ENCODE measurements at places on chromosomes 12 and 14.

DNA sequence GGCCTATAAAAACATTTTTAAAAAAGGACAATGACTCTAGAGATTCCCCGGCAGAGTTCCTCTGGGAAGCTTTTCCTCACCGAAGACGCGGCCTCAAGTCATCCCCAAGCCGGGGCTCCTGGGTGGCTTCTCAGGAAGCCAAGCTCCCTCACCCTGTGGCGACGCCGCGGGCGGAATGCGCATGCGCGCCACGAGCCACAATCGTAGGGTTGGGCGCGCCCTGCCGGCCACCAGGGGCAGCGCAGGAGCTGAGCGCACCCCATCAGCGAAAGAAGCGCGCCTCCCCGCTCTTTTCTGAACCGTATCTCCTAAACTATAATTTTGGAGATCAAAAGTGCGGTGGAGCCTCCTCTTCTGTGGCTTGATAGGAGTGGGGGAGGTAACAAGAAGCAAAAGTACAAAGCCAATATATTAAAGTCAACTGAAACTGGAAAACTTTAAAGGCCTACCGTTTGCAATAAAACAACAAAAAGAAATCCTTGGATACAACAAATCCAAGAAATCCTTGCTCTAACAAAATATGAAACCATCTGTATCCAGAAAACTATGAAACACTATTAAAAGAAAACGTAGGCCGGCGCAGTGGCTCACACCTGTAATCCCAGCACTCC, 17.4 kb upstream of the CHFR start:
- DNase-seq, result peak; percentile 61

GRCh38 chr12:80491166-80491565, 47.1 kb downstream of the PTPRQ start:
- no peak for DNase-seq

DNA sequence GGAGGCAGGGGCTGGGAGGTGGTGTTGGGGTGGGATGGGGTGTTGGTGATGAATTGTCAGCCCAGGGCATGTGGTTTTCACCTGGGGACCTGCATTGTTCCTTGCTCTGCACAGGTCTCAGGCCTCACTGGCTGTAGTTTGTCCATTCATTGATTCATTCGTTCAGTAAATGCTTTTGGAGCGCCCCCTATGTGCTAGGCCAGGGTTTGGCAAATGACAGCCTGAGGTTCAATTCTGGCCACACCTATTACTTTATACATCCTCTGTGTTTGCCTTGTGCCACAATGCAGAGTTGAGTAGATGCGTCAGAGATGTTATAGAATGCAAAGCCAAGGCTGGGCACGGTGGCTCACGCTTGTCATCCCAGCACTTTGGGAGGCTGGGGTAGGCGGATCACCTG, 4.7 kb downstream of the ADCK1 start:
- DNase-seq, result no peak

GRCh38 chr14:26402126-26402525, 195.7 kb downstream of the NOVA1 start:
- no peak for DNase-seq

DNA sequence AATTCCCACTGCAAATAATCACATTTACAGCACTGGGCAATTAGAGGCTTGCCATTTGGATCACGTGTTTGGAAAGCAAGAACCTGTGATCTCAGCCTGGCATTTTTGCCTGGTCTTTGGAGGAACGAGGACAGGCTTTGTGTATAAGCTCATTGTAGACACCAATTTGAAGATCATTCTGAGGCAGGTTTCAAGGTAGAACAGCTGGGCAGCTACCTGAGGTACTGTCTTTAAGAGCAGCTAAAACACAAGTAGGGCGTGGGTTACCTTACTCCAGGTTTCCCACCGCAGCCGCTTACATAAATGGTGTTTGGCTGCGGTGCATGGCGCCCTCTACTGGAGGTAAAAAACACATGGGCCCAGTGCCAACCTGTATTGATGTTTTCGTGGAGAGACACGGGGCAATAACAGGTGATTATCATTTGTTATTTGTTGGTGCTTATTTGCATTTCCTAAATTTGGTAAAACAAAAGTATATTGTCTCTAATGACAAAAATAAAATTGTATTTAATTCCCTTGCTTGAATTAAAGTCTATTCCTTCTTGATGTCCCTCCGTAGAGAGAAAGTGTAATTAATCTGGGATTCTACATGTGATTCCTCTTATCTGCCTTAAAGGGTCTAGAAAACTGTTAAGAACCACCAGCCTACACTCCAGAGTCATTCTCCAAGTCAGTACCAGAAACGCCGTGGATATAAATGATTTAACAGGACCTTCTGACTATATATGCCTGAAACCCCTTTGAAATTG, 69.7 kb downstream of the SVOP start:
- peak; percentile 85 for DNase-seq

GRCh38 chr12:79988368-79988767, 53.5 kb upstream of the PPP1R12A start:
- DNase-seq, result peak; percentile 54

GRCh38 chr14:49702725-49703124, 9.8 kb downstream of the KLHDC1 start:
- DNase-seq, result peak; percentile 30

- DNase-seq, result no peak
Observed at GRCh38 chr12:77070800-77071449, 5.6 kb upstream of the E2F7 start.

DNA sequence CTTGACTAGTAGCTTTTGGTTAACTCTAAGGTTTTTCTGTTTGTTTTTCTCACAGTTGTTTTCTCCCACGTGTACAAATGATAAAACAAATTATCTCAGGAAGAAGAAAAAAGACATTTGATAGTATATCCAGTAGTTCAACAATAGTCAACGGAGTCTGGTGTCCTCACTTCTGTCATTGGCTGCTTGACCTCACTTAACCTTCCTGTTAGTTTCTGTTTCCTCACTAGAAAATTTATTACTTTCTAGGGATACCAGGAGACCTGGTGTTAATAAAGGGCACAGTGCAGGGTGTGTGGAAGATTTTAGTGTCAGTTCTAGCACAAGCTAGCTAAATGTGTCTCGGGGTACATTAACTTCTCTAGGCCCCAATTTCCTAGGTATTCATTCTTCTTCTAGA, 116.0 kb downstream of the PRKCH start:
- no peak for DNase-seq

DNA sequence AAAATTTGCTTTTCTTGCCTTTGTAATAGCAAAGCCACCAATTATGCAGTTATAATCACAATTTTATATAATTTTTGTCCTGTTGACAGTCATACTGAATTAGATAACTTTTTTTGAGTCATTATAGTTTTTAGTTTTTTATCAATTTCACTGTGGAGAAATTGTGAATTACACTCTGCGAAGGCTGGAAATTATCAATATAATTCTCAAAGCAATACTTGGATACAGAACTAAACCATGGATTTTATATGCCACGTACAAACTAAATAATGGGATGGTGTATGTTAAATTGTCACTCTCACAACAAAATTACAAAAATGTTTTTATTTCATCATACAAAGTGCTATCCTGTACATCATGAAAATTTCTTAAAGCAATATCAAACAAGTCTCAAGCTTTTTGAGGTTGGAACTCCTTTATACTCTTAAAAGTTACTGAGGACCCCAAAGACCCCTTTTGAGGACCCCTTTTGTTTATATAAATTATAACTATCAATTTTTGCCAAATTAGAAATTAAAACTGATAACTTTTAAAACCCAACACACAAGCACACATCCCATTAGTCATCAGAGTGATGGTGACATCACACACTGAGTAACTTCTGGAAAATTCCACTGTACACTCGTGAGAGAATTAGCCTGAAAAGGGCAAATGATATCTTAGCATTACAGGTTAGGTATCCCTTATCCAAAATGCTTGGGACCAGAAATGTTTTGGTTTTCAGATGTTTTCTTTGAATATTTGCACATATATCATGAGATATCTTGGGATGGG, 19.8 kb upstream of the AQP2 start:
- DNase-seq, result peak; percentile 64

GRCh38 chr14:34171431-34172172, 220.7 kb upstream of the EGLN3 start:
- no peak for DNase-seq

GRCh38 chr12:82225871-82226270, 132.3 kb downstream of the CCDC59 start:
- DNase-seq, result peak; percentile 66

- DNase-seq, result peak; percentile 53
Observed at GRCh38 chr12:77947330-77947729, 116.6 kb downstream of the NAV3 start.

GRCh38 chr12:49901986-49902385, 1.7 kb downstream of the FAIM2 start:
- no peak for DNase-seq

DNA sequence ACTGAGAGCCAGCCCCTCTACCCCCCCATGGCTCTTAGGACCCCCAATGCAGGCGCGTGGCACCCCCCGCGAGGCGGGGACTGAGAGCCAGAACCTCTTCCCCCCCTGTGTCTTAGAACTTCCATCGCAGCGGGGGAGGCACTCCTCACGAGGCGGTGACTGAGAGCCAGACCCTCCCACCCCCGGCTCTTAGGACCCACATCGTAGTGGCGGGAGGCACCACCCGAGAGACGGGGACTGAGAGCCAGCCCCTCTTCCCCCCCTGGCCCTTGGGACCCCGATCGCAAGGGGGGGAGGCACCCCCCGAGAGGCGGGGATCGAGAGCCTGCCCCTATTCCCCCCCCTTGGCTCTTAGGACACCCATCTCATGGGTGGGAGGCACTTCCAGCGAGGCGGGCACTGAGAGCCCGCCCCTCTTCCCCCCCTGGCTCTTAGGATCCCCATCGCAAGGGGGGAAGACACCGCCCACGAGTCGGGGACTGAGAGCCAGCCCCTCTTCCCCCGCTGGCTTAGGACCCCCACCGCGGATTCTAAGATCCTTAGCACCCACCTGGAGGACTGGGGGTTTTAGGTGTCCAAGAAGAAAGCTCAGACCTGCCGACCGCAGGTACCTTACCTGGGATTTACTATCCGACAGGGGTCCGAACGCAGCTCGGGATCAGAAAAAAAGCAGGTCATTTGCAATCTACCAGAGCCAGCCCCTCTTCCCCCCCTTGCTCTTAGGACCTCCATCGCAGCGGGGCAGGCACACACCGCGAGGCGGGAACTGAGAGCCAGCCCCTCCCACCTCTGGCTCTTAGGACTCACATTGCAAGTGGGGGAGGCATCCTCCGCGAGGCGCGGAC, 44.9 kb downstream of the DDX11 start:
- peak; percentile 35 for DNase-seq

GRCh38 chr14:62117751-62118105, 355.5 kb downstream of the SNAPC1 start:
- peak; percentile 4 for DNase-seq

DNA sequence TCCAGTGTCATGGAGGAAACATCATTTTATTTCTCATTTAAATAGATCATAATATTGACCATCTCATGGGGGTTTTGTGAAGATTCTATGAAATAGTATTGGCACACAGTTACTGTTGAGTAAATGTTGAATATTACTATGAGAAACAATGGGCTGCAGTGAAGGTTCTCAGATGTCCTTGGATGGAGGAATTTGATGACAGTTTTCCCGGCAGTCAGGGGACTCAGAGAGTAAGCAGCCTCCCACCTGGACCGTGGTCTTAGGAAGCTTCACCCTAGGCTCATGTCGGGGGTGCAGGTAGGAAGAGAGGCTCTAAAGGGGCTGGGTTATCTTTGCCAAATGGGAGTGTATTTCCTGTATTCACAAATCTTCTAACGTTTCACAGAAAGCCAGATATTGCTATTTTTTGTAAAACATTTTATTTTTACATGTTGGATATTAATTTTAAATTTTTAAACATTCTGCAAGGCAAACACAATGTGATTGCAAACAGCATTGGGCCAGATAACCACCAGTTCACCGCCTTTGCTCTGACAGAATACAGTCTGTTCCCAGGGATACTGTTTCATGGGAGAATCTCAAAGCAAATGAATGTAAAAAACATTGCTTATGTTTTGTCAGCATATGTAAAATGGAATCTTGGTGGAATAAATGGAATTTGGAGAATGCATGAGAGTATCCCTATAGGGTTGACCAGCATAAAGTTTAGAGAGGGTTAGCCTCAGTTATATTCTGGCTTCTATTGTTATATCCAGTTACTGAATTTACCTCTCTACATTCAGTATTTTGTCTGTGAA, 380.8 kb upstream of the TMEM132C start:
- no peak for DNase-seq

- DNase-seq, result no peak
Observed at GRCh38 chr14:24078146-24078545, 6.8 kb downstream of the CPNE6 start.

- no peak for DNase-seq
Observed at GRCh38 chr14:89371585-89372511, 45.2 kb downstream of the FOXN3 start.

- no peak for DNase-seq
Observed at GRCh38 chr12:113861708-113862312, 104.3 kb downstream of the RBM19 start.

DNA sequence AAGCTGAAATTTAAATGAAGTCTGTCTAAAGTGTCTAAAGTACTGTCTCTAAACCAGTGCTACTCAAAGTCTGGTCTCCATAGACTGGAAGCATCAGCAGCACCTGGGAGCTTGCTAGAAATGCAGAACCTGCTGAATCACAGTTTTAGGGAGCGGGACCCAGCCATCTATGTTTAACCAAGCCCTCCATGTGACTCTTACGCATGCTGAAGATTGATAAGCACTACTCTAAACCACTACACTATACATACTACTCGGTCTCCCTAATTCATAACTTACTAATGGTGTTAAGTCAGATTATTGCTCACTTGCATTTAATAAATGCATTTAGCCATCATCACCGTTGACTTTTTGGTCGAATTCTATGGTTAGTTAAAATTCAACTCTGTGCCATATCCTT, 88.8 kb downstream of the SLC25A21 start:
- no peak for DNase-seq

DNA sequence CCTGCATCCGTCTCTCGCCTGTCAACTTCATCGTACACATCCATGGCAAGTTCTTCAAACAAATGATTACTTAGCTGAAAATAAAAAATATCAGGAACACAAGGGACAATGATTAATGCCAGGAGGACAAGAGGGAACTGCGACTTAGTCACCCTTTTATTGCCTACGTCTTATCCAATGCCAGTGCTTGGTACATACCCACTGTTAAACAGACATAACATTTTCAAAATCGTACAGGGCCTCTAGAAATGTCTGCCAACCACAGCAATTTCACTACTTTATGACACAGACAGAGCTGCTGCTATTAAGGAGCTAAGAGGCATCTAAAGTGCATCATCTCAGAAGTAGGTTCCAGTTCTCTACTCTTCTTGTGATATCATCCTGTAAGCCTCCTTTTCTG, 34.6 kb downstream of the GIT2 start:
- DNase-seq, result no peak

DNA sequence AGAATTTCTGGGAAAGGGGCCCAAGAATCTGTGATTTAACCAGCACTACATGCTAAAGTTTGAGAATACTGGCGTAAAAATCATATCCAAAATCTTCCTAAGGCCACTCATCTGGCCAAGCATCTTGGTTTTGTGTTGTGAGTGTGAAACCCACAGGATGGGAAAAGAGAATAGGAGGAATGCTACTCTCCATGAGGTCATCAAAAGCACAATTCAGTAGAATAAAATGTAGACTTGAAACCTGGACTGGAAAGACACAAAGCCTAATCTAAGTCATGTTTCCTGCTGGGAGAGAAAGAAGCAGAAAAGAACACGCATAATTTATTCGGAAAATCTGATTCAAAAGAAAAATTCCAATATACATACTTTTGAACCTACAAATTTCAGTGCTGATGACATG, 42.3 kb downstream of the NR1H4 start:
- DNase-seq, result peak; percentile 53
